ENCODE measurements at places on chromosomes 4 and X.
A peak's percentile ranks its signal among the peaks of the same experiment; 100 is the strongest.

DNA sequence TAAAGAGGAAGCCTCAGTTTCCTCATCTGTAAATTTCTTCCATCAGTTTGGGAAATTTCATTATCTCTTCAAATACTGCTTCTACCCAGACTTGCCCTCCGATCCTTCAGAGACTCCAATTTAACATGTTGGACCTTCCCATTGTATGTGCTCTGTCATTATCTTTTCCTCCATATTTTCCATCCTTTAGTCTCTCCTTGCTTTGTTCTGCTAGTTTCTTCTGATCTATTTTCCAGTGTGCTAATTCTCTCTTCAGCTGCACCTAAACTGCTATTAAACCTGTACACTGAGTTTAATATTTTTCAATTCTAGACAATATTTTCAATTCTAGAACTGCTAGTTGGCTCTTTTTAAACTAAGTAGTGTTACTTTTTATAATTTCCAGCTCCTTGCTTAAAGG is 65.5 kb downstream of the EVC start:
- no peak for DNase-seq

GRCh38 chr4:62627141-62627540 is 1427.0 kb downstream of the ADGRL3 start:
- DNase-seq = no peak

DNA sequence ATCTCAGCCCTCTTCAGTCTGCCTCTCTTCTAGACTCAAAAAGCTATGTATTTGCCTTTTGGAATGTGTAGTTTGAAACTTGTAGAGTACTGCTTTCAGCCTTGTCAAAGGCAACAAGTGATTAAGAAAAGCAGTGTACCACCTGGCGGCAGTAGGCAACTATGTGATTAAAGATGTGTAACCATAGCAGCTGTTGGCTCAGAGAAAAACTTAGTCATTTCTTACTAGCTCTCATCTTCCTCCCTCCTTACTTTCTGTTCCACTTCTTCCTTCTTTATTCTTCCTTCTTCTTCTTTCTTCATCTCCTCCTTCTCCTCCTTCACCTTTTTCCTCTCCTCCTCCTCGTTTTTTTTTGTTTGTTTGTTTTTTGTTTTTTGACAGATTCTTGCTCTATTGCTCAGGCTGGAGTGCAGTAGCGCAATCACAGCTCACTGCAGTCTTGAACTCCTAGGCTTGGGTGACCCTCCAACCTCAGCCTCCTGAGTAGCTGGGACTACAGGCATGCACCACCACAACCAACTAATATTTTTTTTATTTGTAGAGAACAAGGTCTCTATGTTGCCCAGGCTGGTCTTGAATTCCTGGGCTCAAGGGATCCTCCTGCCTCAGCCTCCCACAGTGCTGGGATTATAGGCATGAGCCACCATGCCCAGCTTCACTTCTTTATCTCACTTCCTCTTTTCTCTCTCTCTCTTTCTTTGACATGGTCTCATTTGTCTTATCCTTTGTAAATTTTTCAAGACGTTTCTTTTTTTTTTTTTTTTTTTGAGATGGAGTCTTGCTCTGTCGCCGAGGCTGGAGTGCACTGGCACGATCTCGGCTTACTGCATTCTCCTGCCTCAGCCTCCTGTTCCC is 32.6 kb downstream of the ABHD18 start:
- peak; percentile 62 for DNase-seq

GRCh38 chrX:85326234-85327059 is 53.0 kb downstream of the POF1B start:
- DNase-seq = no peak

GRCh38 chr4:36218121-36218520 is 26.2 kb downstream of the ARAP2 start:
- no peak for DNase-seq

GRCh38 chrX:63932006-63932405 is 147.0 kb upstream of the ARHGEF9 start:
- no peak for DNase-seq

DNA sequence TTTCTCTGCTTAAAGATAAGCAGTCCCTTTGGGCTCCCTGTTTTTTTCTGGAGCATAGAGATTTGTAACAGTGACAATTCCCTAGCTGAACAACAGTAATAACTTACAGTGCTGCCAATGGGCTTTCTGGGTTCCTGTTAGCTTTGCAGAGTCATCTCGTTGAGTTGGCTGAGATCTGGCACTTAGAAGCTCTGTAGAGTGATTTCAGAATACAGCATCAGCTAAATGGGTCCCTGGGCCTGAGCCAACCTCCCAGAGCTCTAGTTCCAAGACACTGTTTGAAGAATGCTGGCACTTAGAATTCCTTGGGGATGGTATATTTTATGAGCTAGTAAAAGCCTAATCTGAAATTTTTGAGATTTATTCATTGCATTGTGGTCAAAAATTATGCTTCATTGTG is 43.5 kb upstream of the SERTM2 start:
- no peak for DNase-seq
